ENCODE measurements at places on chromosomes 1 and 21. TPM values are rescaled to one million over a fixed set of nuclear protein-coding genes. Genes with fewer than 3 reads are reported as not detected.

Gene DSCAM
- total RNA-seq: not detected

- H3K27me3 ChIP-seq: peaks cover 29% of the 10 kb centered on the region
- no peaks in the 10 kb centered on the region for H3K36me3 ChIP-seq
- no peak overlapping the region for H3K4me3 ChIP-seq
- H3K4me1 ChIP-seq: peaks cover 8% of the 10 kb centered on the region
These were observed 60.8 kb downstream of the BCAR3 start for GRCh38 chr1:93620841-93621210.

DNA sequence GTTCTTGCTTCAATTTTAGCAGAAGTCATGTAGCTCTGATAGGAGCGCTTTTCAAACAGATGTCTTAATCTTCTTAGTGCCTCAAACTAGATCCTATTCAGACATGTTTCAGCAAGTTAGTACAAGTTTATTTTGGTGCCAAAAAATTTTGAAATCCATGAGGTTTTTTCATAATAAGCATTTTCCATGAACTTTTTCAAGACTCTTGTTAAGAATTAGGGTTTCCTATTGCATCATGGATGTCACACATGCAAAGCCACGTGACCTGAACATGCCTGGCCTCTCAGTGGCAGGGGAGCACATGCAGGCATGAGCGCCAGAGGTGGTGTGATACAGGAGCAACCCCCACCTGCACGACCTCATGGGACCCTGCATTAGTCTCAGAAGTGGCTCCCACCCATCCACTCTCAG is 67.6 kb downstream of the POFUT2 start:
- no peak overlapping the region for H3K4me3 ChIP-seq
- H3K27me3 ChIP-seq: no peaks in the 10 kb centered on the region
- DNase-seq: no peak
- peaks cover 28% of the 10 kb centered on the region for H3K36me3 ChIP-seq
- no peaks in the 10 kb centered on the region for H3K4me1 ChIP-seq
- no peak overlapping the region for H3K27ac ChIP-seq

- peaks cover 6% of the 10 kb centered on the region for H3K4me1 ChIP-seq
- no peaks in the 10 kb centered on the region for H3K36me3 ChIP-seq
- peaks cover 29% of the 10 kb centered on the region for H3K27me3 ChIP-seq
- no peak overlapping the region for H3K4me3 ChIP-seq
- no peak for DNase-seq
These were observed 5.2 kb upstream of the MYOM3 start for GRCh38 chr1:24117132-24117531.

Gene GAS5
- total RNA-seq: 688 TPM

Gene RPS6KC1
- total RNA-seq: 7.2 TPM

DNA sequence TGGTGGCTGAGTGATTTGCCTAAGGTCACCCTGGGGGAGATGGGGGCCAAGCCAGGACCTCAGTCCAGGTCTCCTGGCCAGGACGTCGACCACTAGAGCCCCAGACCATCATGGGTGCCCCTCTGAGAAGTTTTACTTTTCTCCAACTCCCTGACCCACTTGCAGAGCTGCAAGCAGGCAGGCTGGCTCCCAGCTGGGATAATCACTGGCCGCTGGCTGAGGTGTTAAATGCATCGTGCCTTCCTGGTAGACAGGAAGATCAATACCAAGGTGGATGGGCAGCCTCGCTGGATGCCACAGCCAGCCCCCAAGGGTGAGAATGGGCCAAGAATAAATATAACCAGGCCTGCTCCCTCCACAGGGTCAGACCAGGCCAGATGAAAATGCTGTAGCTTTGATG is 106.2 kb downstream of the EPHB2 start:
- DNase-seq: no peak
- no peak overlapping the region for H3K27ac ChIP-seq
- peaks cover 4% of the 10 kb centered on the region for H3K27me3 ChIP-seq
- H3K4me1 ChIP-seq: no peaks in the 10 kb centered on the region

DNA sequence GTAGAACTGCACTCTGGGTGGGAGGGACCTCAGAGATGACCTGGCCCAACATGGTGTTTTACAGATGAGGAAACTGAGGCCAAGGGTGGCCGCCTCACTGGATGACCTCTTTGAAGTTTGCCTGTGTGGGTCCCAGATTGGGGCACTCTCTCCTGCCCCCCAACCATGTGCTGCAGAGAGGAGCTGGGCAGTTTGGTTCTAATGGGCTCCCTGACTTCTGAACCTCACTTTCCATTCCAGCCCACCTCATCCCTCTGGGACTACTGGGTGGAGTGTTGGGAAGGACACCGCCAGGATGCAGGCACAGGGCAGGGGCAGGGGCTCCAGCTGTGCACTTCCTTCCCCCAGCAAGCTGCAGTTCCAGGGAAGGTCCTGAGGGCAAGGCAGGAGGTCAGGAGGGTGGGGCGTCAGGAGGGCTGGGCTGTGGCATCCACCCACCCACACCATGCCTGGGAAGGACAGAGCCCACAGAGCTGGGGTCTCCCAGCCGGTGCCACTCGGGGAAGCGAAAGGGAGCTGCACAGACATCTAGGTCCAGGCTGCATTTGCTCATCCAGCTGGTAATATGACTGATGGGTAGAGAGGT is 10.3 kb upstream of the EPS8L3 start:
- DNase-seq: no peak
- no peak overlapping the region for H3K27ac ChIP-seq
- peaks cover 9% of the 10 kb centered on the region for H3K27me3 ChIP-seq
- peaks cover 22% of the 10 kb centered on the region for H3K4me1 ChIP-seq
- no peaks in the 10 kb centered on the region for H3K36me3 ChIP-seq
- no peak overlapping the region for H3K4me3 ChIP-seq

Gene TMEM201
- total RNA-seq: 38.7 TPM

Gene KRTAP22-2
- total RNA-seq: not detected

Gene RASSF5
- total RNA-seq: 221 TPM

- H3K27ac ChIP-seq: no peak overlapping the region
- H3K36me3 ChIP-seq: no peaks in the 10 kb centered on the region
- peaks cover 33% of the 10 kb centered on the region for H3K27me3 ChIP-seq
These were observed 2.5 kb downstream of the FRRS1 start for GRCh38 chr1:99763956-99764355.

DNA sequence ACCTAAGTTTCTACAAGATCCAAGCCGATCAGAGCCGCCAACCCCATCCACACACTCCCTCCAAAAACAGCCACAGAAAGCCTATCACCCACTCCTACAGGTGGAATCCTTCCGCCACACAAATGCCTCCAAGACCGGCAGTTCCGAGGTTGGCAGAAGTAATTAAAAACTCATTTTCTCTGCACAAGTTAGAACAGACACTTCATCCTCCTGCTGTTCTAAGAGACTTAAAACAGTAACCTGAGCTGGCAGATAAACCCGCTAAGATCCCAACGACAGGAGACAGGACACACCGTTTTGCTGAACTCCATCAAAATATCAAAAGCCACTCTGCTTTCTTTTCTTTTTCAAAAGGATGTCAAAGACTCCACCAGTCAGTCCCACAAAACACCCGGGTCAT is 2.8 kb downstream of the SSBP3 start:
- H3K4me3 ChIP-seq: peak overlapping the region; percentile 88
- peaks cover 56% of the 10 kb centered on the region for H3K36me3 ChIP-seq
- H3K27me3 ChIP-seq: no peaks in the 10 kb centered on the region
- H3K4me1 ChIP-seq: peaks cover 79% of the 10 kb centered on the region
- DNase-seq: no peak
- peak overlapping the region; percentile 70 for H3K27ac ChIP-seq

GRCh38 chr21:36034211-36034913 is 26.0 kb downstream of the SETD4 start:
- H3K36me3 ChIP-seq: peaks cover 23% of the 10 kb centered on the region
- no peaks in the 10 kb centered on the region for H3K27me3 ChIP-seq
- no peaks in the 10 kb centered on the region for H3K4me1 ChIP-seq
- DNase-seq: no peak

Gene MR1
- 17.6 TPM for total RNA-seq

Gene CXADR
- 0.18 TPM for total RNA-seq

GRCh38 chr1:12527564-12527963 is 90.4 kb downstream of the DHRS3 start:
- no peaks in the 10 kb centered on the region for H3K27me3 ChIP-seq
- DNase-seq: no peak
- no peak overlapping the region for H3K27ac ChIP-seq
- peaks cover 4% of the 10 kb centered on the region for H3K36me3 ChIP-seq

Measured in activated T-helper 1 cell treated with anti-CD3 and anti-CD28 coated beads, Interleukin-12 subunit alpha, Interleukin-12 subunit beta, Interleukin-2, Interleukin-4 antibody, amounts not matched to agents 30 ng/mL and 10 ng/mL and 1 ng/mL, durations not matched to agents 14 hours and 24 hours and 36 hours (primary cell).